ENCODE measurements at places on chromosomes 5 and 9. TPM values are rescaled to one million over a fixed set of nuclear protein-coding genes. Genes with fewer than 3 reads are reported as not detected.

SPATA31C1 gene
- not detected for total RNA-seq

KCNN2 gene
- 0.33 TPM for total RNA-seq

KIF20A gene
- total RNA-seq: 2.1 TPM

DNA sequence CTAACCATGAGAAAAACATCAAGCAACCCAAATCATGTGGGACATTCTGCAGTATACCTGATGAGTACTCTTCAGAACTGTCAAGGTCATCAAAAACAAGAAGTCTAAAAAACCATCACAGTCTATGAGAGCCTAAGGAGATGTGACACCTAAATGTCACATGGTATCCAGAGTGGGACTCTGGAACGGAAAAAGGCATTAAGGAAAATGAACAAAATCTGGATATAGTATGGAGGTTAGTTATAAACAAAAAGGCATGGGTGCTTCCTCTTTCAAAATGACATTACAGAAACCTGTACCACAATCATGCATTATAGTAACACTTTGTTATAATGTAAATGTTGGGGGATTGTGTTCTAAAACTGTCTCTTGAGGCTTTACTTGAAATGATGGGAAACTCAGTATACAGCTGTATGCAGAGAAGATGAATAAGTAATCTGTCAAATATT is 47.4 kb downstream of the PRKACG start:
- no peak overlapping the region for H3K4me3 ChIP-seq
- DNase-seq: no peak
- no peaks in the 10 kb centered on the region for H3K36me3 ChIP-seq
- no peaks in the 10 kb centered on the region for H3K4me1 ChIP-seq
- no peak overlapping the region for H3K27ac ChIP-seq

DNA sequence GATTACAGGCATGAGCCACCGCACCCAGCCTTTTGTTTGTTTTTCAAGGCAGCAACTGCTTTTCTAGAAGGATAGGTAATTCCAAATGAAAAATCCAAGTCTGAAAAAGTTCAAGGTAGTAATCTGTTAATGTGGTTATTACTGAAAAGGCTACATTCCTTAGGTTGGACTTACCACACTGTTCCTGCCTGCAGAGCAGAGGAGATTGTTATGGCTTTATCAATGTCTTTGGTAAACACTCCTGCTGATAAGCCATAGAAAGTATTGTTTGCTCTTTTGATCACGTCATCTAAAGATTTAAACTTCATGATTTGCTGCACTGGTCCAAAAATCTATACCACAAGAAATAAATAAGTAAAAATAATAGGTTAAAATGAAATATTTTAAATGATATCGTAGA is 43.4 kb downstream of the ALDH1A1 start:
- H3K27ac ChIP-seq: no peak overlapping the region
- H3K4me3 ChIP-seq: no peak overlapping the region
- no peak for DNase-seq

GRCh38 chr5:113122053-113122452 is 145.5 kb downstream of the DCP2 start:
- no peak overlapping the region for H3K4me3 ChIP-seq
- no peaks in the 10 kb centered on the region for H3K4me1 ChIP-seq
- no peak overlapping the region for H3K27ac ChIP-seq
- no peaks in the 10 kb centered on the region for H3K36me3 ChIP-seq
- DNase-seq: no peak

WNK2 gene
- total RNA-seq: 9.1 TPM

SLC28A3 gene
- 52.7 TPM for total RNA-seq

All from breast epithelium (tissue), 4 donors.